Activated CD4-positive, alpha-beta T cell treated with anti-CD3 and anti-CD28 coated beads for 24 hours (primary cell): ENCODE measurements at places on chromosomes 2 and 18.
A peak's percentile ranks its signal among the peaks of the same experiment; 100 is the strongest.

- DNase-seq = no peak
These were observed 125.9 kb downstream of the ANTXR1 start for GRCh38 chr2:69138793-69139459.

DNA sequence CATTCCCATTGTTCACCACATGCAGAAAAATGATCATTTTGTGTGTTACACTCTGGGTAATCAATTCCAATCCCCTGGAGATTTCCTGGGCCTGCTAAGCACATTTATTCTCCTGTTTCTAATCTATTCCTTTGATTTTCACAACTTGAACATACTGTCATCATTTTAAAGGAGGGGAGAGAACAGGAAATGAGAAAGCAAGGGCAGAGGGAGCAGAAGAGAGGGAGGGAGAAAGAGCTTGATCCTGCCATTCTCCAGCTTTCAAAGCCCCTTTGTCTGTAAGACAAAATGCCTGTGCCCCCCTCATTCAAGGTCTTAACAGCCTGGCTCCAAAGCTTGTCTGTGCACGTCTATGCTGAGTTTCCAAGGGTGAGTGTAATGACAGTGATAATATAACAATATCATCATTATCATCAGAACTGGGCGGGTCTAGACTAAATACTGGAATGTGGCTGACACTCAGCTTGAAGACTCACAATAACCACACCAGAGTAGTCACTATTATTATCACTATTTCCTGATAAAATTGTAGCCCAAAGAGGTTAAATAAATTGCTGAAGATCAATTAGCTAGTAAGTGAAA is 164.4 kb upstream of the KLHL29 start:
- DNase-seq = no peak

GRCh38 chr2:147464737-147465357 is 380.0 kb upstream of the ACVR2A start:
- DNase-seq = no peak

DNA sequence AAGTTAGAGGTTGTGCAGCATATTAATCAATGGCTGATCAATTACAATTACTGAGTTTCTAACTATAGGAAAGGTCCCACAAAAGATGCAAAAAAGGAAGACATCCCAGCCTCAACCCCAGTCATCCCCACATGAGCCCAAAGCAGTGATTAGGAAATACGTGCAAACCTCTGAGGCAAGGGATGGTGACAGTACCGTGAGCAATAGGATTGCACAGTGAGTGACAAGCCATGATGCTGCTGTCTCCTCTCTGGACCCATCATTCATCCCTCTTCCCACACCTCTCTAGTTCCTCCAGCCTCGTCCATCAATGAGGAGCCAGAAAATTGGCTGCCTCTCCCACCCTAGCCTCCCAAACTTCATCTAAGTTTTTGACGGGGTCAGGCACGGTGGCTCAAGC is 4.0 kb upstream of the SLC11A1 start:
- DNase-seq = no peak

- DNase-seq = peak; percentile 16
These were observed at the start of gene SPIRE1 for GRCh38 chr18:12657684-12658425. Gene SPIRE1 (minus strand): TSS chr18:12658107. CDS start chr18:12657866, 241 bp downstream.

DNA sequence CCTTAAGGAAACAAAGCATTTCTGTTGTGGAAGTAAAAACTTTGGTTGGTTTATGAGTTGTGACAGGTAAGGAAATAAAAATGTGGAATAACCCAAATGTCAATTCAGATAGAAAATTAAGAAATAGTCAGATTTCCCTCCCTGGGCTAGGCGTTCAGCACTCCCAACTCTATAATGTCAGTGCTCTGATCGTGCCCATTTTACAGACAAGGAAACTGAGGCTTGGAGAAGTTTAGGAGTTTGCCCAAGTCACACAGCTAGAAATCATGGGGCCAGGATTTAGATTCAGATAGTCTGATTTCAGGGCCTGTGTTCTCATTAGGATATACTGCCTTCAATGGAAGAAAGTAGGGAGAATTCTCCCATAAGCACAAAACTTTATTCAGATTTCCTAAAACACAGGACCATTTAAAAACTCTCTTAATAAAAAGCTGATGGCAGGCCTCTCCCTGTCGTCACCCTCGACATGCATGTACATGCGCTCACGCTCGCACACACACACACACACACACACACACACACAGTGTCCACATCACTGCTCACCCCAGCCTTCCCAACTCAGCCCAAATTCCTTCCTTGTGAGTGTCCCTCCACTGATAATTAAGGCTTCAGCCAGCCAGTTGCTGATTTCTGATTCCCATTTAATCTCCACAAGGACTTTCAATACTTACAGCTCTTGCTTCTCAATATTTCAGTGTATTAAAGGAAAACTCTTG is 49.1 kb upstream of the SLC14A2 start:
- no peak for DNase-seq

GRCh38 chr2:39140322-39140847 is 19.5 kb upstream of the SOS1 start:
- DNase-seq = no peak

DNA sequence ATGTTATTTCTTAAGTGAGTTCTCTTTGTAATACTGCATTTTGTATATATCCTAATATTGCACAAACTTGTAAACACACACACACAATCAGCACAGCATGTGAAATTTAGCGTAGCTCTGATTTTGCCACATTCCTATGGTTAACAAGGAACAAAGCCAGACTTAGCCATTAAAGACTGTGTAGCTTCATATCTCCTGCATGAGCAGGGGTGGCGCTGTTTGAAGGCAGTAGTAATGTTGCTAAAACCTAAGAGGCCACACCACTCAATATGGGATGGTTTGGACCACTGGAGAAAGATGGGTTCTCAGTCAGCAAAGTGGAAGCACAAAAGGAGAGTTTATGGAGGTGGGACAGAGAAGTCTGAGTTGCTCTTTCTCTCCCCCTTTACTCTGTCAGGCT is 61.1 kb upstream of the RND3 start:
- DNase-seq = no peak
